ENCODE measurements at places on chromosomes 2 and 18.

DNA sequence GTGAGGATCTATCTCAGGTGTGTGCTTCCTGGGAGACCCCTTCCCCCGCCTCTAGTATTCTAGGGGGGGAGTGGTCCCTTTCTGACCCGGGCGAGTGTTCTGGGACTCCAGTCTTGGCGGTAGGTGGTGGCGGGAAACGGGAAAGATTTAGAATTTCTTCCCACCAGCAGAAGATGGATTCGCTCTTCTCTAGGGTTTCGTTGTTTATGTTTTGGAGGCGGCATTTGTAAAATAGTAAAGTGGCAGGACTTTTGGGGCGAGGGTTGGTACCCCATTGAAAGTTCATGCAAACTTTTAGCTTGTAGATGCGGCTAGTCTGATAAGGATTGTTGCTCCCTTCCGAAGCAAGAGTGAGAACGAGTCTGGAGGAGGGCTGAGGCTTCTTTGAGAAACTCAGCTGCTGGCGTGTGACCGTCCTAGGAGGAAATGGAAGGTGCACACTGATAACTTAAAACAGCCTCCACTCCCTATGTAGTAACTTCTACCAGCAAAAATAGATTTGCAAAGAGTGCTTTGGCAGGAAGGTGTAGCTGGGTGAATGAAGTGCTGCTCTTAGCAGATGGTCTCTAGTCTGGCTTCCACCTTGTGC, 412 bp downstream of the GPD2 start:
- DNase-seq, result peak; percentile 19

DNA sequence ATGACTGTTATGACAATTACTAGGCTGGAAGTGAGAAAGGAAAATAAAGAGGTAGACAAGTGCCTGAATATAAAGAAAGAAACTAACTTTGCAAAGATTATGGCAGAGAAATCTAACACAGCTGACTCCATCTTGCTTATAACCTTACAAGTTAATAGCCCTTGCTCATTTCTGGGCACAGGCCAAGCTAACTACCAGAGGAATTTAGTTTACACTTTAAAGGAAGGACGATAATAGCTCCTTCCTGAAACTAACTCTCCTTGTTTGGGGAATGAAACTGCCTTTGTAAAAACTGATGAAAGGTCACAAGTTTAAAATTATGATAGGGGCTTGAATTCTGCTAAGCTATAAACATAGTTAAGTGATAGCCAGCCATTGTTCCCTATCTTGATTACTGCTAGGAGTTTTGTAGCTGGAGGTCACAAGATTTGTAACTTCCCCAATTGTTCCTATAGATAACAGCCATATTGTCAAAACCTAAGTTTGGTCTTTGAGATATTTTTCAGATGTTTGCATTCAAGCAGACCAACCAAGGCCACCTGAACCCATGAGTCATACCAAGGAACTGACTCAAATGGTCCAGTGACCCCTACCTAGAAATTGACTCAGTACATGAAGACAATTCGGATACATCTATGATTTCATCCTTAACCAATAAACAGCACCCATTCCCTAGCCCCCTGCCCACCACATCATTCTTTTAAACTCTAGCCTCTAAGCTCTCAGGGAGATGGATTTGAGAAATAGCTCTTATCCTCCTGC, 209.2 kb upstream of the LRATD1 start:
- no peak for DNase-seq

- DNase-seq, result no peak
Measured at GRCh38 chr2:182522972-182523473, 96.2 kb upstream of the PDE1A start.

GRCh38 chr18:79071037-79071436, 1.8 kb downstream of the ATP9B start:
- DNase-seq, result no peak

- DNase-seq, result no peak
Measured at GRCh38 chr2:33617989-33618388, 18.9 kb upstream of the FAM98A start.

- no peak for DNase-seq
Measured at GRCh38 chr2:35962585-35963146, 392.9 kb upstream of the CRIM1 start.

GRCh38 chr2:68250196-68250595, 2.1 kb downstream of the PPP3R1 start:
- DNase-seq, result no peak
